Astrocyte (in vitro differentiated cells and primary cell): ENCODE measurements at places on chromosomes 6 and 20. TPM values are rescaled to one million over a fixed set of nuclear protein-coding genes. Genes with fewer than 3 reads are reported as not detected.

DNA sequence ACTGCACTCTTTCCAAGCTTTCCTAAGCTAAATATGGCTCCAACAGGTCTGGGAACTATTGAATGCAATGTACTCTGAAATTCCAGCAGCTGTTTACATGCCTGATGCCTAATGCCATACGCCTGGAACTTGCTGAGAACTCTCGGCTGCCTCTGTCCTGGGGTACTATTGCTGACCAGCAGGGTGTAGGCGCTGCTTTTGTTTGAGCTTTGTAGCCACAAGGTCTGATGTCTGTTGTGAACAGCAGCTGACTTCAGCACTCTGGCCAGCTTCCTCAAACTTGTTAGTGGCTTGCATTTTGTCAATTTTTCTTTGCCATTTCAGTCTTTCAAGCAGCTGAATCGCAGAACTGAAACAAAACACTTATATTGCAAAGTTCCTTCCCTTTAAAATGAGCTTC lies 26.7 kb downstream of the SAYSD1 start:
- no peaks in the 10 kb centered on the region for H3K4me1 ChIP-seq
- peak; percentile 41 for DNase-seq
- H3K4me3 ChIP-seq = no peak overlapping the region
- H3K27me3 ChIP-seq = peaks cover 14% of the 10 kb centered on the region

DNA sequence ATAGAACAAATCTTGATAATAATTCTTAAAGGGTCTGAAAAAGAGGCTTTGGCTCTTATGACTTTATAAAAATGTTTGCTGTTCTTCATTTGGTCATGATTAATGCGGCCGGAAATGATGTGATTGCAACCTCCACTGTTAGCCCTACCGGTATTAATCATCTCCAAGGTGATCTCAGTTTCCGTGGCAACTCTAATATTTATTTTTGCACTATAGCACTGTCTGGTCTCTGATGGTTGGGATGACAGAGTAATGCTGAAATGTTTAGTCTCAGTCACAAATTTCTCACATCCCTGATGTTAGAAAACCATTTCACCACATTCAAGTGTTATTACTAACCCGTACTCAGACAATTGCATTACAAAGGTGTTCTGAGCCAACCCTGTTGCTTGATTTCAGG lies 87.4 kb downstream of the TMEM200A start:
- DNase-seq = peak; percentile 93
- no peak overlapping the region for H3K4me3 ChIP-seq
- no peaks in the 10 kb centered on the region for H3K27me3 ChIP-seq
- no peaks in the 10 kb centered on the region for H3K36me3 ChIP-seq

DNA sequence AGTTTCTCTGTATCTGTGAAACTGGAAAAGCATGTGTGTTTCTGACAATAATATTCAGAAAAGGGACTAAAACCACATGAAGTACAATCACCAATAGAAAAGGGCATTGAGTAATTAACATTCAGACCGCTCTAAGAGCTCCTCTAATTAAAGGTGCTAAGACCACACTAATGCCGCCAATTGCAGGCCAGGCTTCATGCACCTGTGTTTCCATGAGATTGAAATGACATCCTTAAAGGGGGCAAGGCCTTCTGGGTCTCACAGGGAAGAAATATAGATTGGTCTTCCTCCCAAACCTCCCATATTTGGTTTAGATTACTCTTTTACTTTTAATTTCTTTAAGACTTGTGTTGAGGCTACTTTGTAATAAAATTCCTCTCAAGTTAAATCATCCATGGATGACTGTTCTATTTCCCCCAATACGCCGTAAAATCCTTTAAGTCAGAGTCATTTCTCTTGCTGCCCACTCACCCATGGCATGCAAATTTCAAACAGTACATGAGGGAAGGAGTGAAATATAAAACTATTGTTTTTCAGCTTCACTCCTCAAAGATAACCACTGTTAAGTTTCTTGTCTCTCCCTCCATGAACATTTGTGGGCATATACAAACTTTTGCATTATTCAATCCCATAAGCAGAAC lies 110.6 kb downstream of the UBE3D start:
- H3K4me3 ChIP-seq = peak overlapping the region; percentile 17
- peak; percentile 86 for DNase-seq
- H3K36me3 ChIP-seq = no peaks in the 10 kb centered on the region
- H3K27me3 ChIP-seq = no peaks in the 10 kb centered on the region

The POM121L2 gene
- not detected in 2 replicates for total RNA-seq

The JAG1 gene
- total RNA-seq = 278 and 380 TPM in 2 replicates

The POFUT1 gene
- 60.6 and 65.5 TPM in 2 replicates for total RNA-seq
